GM23248 (cell line): ENCODE measurements at places on chromosomes 1 and 21.

DNA sequence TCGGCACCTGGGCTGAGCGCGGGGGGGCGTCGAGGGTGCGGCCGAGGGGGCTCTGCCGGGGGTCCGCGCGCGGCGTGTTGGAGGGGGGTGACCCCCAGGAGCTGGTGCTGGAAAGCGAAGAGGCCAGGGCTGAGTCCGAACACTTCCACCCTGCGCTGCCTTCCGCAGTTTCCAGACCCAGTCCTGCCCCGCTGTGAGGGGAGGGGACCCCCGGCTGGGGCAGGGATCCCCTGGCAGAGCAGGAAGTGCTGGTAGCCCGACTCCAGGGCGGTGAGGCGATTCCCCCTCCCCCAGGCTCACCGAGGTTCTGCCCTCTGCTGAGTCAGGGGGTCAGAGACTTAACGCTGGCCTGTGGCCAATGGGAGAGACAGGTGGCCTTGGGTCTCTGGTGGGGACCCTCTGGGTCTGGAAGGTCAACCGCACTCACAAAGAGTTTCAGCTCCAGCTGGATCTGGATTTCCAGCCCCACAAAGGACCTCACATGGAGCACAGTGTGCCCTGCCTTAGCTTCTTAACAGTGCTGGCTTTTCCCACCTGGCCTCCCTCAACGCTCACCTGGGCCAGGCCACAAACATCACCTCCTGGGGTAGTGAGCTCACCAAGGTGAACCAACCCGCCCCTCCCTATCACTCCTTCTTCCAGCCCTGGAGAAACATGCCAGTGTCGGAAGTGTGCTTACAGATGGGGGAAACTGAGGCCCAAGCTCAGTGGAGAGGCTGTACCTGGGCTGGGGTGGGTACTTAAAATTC lies 39.8 kb upstream of the SYNC start:
- DNase-seq = no peak

DNA sequence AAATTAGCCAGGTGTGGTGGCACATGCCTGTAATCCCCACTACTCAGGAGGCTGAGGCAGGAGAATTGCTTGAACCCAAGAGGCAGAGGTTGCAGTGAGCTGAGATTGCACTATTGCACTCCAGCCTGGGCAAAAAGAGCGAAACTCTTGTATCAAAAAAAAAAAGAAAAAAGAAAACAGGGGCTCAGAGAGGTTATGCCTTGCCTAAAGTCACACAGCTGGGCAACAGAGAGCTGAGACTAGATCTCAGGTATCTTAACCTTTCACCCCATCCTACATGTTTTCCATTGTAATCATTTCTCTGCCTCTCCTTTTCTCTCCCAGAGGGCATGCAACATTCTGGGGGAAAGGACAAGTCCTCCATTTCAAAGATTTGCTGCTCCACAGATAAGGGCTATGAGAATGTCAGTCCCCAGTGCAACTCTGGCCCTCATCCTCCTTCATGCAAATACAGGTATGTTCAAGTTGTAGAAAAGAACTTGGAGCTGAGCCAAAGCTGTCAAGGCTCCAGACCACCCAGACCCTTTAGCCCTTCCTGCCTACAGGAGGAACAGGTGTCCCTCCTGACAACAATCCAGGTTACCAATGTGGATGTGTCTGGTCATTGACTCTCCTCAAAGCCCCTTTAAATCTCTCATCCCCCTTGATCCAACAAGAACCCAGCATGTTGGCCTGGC lies 6.9 kb downstream of the SLC9A1 start:
- DNase-seq = no peak

GRCh38 chr1:176193023-176193422 lies 14.1 kb downstream of the COP1 start:
- DNase-seq = no peak

DNA sequence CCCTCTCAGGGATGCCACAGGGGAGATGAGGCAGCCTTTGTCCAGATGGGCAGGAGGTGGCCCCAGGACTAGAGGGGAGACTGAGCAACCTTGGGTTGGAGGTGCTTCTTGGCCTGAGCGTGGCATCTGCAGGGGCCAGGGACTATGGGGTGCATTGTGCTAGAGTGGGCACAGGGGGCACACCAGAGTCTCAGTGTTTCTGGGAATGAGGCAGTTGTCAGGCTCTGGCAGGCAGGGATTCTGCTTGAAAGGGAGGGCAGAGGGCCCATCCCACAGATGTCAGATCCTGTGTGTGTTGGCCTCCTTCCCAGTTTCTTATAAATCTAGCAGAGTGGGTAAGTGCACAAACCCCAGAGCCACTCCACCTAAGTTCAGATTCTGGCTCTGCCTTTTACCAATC lies 13.7 kb downstream of the LGR6 start:
- DNase-seq = peak; percentile 62

DNA sequence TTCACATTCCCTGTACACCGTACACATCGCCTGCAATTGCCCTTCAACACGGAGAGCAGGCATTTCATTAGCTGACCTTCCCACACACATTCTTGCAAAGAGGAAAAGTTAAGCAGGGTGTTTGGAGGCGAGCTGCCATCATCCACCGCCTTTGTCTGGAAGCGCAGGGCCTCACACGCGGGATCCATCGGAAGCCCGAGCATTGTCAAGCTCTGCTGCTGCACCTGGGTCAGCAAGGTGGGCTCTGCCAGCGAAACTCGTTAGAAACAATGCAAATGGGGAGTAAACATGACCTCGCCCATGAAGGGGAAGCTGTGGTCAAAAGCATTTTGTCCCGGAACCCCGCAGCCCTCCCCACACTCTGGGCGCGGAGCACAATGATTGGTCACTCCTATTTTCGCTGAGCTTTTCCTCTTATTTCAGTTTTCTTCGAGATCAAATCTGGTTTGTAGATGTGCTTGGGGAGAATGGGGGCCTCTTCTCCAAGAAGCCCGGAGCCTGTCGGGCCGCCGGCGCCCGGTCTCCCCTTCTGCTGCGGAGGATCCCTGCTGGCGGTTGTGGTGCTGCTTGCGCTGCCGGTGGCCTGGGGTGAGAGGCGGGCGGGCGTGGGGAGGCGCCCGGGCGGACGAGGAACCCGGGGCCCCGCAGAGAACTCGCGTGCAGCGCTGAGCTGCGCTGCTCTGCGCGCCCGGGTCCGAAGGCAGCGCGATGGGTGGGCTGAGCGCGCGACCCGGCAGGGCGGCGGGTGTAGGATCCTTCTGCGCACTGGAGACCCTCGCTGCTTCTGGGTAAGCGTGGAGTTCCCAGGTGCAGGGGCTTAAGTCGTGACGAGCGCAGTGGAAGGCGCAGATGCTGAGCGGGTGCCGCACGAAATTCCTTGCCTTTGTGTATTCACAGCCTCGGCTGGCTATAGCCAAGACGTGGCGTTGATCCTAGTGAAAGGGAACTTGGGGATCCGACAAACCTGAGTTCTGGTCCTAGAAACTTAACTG lies at the start of gene CR1:
TSS of gene CR1 (plus strand) at position 357 of the 992 bp plus-strand sequence. CDS start at position 468, 111 bp downstream.
- DNase-seq = peak; percentile 18

DNA sequence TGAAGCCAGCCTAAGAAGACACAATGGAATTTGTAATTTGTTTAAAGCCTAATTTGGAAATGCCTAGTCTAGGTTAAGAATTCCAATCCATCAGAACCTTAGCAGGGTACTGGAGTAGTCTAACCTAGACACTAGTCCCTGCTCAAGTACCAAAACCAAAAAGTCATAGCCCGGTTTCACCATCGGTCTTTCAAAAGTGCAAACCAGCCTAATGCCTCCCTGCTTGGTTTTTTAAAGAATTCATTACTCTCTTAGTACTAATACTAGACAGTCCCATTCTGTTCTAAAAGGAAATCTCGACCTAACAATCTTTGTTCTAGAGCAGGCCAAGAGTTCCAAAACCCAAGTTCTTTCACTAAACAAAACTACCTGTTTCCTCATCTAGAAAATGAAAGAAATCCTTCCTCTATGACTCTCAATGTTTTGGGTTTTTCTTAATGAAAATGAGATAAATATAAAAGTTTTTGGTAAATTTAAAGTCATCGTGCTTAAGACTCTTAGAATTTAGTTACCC lies 2.6 kb downstream of the PUM1 start:
- DNase-seq = peak; percentile 34

DNA sequence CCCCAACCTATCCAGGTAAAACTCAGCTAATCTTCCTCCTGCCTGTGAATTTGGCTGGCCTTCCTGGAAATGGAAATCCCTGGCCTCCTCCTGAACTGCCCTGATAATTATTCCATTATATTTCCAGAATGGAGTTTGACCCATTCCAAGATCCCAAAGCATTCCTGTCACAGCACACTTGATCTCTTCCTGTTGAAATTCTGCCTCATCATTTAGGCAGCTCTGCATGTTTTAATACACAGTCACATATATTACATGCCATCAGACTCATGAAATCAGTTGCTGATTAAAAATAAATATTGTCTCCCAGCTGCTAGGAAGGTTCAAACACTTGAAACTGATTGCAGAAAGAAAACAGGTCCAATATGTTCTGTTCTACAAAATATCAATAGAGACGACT lies 148.2 kb upstream of the PALMD start:
- DNase-seq = no peak

DNA sequence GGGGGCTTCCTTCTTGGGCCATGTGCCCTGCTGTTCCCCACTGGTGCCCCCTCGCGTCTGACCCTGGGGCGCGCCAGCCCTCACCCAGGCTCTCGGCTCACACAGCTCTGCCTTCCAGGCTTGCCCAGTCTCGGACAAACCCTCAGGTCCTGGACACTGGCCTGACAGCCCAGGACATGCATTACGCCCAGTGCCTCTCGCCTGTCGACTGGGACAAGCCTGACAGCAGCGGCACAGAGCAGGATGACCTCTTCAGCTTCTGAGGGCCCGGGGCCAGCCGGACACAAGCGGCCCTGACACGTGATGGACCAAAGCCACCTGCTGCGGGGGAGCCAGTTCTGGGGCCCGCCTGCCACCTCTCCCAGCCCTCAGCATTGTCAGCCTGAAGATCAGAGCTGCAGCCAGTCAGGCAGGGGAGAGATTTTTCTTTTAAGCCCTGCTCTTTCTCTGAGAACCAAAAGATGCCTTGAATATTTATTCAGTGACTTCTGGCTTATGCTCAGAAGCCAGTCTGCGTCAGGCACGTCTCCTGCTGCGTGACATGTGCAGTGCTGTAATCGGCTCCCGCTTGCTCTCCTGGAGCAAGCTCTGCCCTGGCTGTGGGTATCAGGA lies 23.4 kb downstream of the LDLRAP1 start:
- peak; percentile 94 for DNase-seq

- no peak for DNase-seq
Observed at GRCh38 chr21:45562965-45563364, 20.7 kb upstream of the SLC19A1 start.

- no peak for DNase-seq
Observed at GRCh38 chr1:94769551-94769950, 50.6 kb upstream of the SLC44A3 start.

DNA sequence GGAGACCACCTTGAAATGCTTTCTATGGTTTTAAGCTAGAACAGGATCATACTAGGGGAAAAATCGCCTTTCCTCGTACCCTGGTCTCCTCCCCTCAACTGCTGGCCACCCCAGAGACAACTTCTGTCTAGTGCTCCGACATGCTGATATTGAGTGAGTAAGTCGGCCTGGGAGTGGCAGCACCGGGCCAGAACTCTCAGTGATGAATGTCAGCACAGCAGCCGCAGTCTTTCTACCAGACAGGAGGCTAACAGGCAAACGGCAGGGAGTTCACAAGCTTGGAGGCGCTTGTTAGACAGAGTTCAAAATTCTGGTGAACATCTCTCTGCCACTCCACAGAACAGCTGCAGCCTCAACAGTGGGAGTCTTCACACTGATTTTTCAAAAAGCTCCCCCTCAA lies 716.9 kb downstream of the ADGRL2 start:
- peak; percentile 14 for DNase-seq

GRCh38 chr1:75614399-75614756 lies 3.5 kb upstream of the SLC44A5 start:
- DNase-seq = no peak
